ENCODE measurements at places on chromosomes 2 and 18.

DNA sequence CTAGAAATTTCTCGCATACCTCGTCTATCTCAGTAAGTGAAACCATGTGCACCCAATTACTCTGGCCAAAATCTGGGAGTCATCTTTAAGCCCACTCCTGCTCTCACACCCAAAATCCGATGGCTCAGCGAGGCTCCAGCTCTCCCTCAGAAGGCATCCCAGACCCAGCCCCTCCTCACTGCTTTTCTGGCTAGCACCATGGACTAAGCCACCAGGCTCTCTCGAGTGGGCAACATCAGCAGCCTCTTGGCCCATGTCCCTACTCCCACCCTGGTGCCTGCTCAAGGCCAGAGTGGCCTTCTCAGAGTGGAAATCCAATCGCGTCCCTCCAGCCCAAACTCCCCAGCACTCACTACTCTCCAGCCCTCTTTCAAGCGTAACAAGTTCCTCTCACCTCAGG, 27.2 kb downstream of the TNS1 start:
- DNase-seq, result no peak

- no peak for DNase-seq
Observed at GRCh38 chr2:209933499-209934483, 68.6 kb upstream of the RPE start.

DNA sequence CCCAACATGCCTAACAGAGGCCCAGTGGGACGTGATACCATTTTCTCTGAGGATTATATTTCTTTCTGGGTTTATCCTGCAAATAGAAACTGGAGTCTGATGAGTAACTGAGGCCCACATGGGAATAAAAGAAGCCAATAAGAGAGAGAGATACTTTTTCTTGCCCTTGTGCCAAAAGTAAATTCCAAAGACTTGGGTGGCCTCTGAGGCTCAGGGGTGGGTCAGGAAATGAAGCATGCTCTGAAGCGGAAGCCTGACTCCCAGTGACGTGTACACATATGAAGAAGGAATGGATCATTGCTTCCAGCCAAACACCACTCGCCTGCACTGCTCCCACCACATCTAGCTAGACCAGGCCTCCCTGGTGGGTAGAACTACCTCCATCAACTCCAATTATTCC, 273.6 kb upstream of the NCKAP5 start:
- no peak for DNase-seq

DNA sequence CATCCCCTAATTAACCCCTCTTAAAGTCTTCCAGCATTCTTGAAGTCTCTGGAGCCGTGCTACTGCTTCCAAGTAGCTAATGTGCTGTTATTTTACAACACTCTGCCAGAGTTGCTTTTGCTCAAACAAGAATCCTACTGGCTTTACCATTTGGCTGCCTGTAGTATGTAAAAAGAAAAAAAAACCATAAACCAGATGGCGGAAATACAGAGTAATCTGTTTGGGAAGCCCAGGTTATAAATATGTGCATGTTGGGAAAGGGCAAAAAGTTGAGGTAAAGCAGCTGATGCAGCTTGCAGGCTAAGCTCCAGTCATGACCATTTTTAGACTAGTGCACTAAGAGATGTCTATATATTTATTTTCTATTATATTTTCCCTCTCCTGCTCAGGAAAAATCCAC, 313.2 kb upstream of the ETAA1 start:
- DNase-seq, result no peak

GRCh38 chr2:47094511-47095142, 60.5 kb downstream of the STPG4 start:
- DNase-seq, result no peak

DNA sequence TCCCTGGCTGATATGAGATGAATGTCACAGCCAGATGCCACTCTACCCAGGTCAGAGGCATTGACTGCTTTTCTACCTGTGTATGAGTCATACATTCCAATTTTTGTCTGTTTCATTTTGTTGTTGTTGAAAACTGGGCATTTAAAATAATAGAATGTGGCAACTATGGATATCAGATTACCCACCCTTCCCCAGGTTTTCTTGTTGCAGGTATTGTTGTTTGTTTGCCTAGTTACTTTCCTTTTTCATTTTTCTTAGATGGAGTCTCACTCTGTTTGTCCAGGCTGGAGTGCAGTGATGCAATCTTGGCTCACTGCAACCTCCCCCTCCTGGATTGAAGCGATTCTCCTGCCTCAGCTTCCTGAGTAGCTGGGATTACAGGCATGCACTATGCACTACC, 70.2 kb downstream of the LRRC30 start:
- DNase-seq, result no peak

DNA sequence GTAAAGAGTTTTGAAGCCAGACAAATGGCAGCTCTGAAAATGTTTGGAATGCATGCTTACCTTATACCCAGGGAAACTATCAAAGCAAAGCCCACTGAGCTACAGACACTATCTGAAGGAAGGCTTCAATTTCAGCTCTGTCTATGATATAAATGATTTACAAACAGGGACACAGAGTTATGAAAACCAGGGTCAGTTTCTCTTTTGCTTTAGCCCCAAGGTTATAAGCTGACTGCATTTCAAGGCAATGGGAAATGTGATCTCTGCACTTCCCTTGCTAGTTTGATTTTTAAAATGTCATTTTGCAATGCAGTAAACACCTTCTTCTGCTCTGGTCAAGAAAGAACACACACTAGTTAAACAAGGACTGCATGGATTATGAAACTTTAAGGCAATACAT, 65.2 kb upstream of the CCDC195 start:
- DNase-seq, result no peak

- no peak for DNase-seq
Observed at GRCh38 chr2:135208016-135208415, 155.9 kb downstream of the RAB3GAP1 start.

- DNase-seq, result no peak
Observed at GRCh38 chr2:8580316-8581233, 101.3 kb upstream of the ID2 start.

DNA sequence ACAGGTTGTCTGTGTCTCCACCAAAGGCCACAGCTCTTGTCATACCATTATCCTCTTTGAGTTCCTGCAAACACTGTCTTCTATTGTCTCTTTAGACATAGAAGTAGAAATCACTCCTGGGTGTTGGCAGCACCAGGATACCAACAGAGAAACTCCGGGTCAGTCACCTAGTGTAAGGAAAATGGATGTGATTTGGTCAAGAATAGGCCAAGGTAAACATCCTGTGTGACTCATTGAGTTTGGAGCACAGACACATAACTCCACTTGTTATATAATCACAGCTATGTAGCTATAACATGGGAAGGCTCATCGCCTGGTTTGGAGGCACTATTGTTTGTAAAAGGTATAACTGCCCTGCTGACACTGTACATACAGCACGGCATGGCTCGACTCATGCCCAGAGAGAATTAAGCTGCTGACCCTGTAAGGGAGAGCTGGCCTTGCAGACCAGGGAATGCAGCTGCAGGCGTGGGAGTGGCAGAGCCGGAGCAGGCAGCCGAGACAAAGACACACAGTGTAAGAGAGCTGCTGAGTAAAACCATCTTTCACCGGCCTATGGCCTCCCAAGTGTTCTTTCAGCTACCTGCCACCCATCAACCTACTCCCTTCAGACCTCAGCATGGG, 3.4 kb upstream of the TXNL1 start:
- DNase-seq, result no peak

- DNase-seq, result peak; percentile 3
Observed at GRCh38 chr2:26033270-26033817, 540 bp upstream of the RAB10 start.

- DNase-seq, result no peak
Observed at GRCh38 chr2:219356834-219357233, 24.3 kb upstream of the RESP18 start.

DNA sequence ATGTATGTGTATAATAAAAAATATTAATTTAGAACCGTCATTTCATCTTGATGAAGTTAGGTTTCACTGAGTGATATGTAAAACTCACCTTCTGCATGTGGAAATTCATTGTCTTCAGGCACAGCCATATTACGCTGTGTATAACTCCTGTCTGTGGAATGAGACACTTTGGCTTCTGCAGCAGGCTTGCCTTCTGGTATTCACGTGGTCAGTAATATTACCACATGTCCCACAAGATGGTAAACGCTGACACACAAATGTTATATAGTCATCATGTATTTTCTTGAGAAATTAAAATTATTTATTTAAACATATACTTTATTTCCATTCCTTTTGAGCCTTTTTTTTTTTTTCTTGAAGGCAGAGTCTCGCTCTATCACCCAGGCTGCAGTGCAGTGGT, 25.1 kb upstream of the AAK1 start:
- DNase-seq, result no peak

DNA sequence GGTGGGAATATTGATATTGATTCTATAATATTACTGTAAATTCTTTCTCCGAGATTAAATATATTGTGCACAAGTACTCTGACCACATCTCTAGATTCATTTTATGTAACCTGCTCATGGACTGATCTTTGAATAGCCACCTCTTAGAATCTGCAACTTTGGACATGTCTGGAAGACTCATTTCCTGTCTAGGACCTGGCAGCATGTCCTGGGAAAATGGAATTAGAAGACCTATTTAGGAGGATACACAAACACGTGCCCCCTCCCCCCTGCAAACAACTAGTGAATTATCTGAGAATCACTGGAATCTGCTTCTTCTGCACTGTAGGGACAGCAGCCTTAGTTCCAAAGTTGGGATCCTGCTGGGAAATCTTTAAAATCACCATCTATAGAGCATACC, 94.1 kb downstream of the UBE2E3 start:
- no peak for DNase-seq

DNA sequence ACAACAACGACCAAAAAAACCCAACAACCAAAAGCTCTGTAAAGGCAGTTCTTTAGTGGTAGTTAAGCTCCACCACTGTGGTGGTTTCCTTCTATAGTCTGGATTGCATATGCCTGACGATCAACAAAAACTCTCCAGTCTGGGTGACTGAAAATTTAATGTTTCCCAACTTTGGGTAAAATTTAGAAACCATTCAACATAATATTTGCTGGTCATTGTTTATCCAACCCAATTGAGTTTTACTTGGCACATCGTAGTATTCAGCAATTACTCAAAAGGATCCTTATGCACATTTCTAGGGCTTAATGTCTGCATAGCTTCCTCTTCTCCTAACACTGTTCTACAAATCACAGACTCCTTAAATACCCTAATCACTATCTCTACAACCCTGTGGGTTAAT, 1080.2 kb upstream of the NRXN1 start:
- no peak for DNase-seq

DNA sequence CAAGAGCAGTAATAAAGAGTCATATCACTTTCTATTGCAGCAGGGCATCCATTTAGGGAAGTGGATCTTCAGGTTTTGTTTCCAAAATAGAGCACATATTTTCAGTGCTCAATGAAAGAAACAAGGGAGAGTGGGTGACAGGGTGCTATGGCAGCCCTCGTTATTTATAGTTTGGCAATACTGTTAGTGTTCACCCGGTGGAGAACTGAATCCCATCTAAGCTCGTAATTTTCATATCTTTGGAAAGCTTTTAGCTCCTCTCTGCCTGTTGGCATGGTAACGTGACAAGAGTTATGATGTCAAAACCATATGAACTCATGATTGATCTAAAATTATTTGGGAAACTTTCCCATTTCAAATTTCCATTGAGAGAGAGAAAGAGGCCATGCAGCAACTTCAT, 331.9 kb downstream of the LRRTM1 start:
- no peak for DNase-seq

DNA sequence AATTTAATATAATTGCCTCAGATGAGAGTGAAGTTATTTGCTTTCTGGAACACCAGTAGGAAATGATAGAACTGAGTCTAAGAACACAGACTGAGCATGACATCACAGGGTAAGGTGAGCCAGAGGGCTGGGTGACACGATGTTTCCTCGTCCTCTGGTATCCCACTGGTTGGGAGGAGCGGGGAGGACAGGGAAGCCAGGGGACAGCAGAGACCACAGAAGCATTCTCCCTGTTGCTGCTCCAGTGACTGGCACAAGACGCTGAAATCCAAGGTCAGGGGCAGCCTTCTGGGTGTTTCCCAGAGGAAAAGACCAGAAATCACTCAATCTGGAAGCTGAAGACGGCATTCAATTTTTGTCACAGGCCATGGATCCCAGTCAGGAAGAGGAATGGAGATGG, 363.4 kb upstream of the SOX11 start:
- DNase-seq, result no peak

- DNase-seq, result no peak
Observed at GRCh38 chr2:46340740-46341420, 43.7 kb downstream of the EPAS1 start.

GRCh38 chr2:142853912-142854311, 23.6 kb upstream of the KYNU start:
- DNase-seq, result no peak

GRCh38 chr2:189836644-189837043, 52.4 kb downstream of the PMS1 start:
- no peak for DNase-seq

DNA sequence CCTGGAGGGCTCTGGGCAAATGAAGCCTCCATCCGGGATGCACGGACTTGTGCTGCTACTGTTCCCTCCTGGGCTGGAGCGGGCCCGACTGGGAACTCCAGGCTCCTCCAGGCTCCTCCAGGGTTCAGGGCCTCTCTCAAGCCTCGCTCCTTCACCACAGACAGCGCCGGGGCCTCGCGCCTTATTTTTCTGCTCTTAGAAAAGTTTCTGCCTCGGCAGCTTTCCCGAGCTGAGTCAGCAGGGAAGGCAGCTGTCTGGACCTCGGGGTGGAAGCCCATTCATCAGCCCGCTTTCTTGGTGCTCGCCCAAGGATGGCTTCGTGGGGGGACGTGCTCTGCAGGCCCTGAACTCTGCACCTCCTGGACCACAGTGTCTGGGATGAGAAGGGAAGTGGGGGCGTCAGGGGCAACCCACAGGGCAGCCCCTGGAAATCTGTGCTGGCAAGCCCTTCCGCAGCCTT, 12.9 kb upstream of the TEX51 start:
- DNase-seq, result no peak

GRCh38 chr2:129805899-129806298, 173.6 kb upstream of the RAB6C start:
- DNase-seq, result no peak

GRCh38 chr2:20561637-20562454, 89.1 kb downstream of the HS1BP3 start:
- no peak for DNase-seq

DNA sequence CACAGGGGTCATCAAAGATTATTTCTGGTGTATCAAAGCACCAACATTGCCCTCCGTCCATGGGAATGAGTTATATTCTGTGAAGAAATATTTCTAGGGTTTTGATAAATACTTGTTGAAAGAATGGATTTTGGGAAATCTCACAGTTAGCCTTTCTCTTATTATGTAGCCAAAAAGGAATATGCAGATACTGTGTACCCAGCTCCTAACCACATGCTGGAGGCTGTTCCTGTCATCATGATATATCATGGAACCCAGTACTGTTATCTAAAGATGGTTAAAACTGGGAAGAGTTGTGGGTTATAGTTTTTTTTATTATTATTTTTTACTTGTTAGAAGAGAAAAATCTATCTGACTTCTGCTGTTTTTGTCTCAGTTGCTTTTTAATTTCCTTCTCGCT, 82.8 kb downstream of the POLE4 start:
- DNase-seq, result no peak

DNA sequence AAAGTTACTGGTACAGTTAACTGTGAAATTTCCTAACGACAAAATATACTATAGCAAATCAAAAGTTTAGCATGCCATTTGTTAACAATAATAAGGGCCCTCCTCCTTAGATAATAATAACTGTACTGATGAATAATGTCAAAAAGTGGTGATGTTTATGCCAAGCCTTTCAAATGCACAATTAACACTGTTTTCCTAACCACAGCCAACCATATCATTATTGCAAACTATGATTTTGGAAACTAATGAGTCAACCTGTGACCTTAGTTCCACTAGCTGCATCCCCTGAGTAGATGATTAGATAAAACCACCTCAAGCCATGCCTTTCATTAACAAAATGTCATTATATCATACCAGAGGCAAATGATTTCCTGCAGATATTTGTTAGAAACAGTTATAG, 25.1 kb upstream of the GPR75 start:
- no peak for DNase-seq
